ENCODE measurements at places on chromosomes 5 and 9.

GRCh38 chr9:117815948-117816347 lies 111.7 kb downstream of the TLR4 start:
- DNase-seq = no peak

- DNase-seq = no peak
Measured at GRCh38 chr5:62786099-62786498, 207.5 kb downstream of the LRRC70 start.

GRCh38 chr5:32098291-32098690 lies 75.8 kb downstream of the GOLPH3 start:
- no peak for DNase-seq

DNA sequence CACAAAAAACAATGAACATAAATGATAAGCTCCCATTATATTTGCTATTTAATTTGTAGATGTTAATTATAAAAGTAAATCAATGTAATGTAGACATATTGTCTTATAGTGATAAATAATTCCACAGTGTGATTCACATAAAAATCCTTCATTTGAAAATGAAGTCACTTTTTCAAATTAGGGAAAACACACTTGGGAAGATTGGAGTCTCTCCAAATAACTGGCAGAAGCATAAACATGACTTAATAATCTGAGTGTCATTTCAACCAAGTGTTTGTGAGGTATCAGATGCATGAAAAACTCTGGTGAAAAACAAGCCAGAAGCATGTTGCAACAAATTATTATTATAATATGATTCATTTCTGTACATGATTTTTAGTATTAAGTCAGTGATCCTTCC lies 102.2 kb downstream of the CETN3 start:
- DNase-seq = no peak

- DNase-seq = no peak
Measured at GRCh38 chr5:154767576-154767975, 12.4 kb downstream of the LARP1 start.

GRCh38 chr9:109469646-109470358 lies 28.3 kb downstream of the PTPN3 start:
- peak; percentile 28 for DNase-seq

DNA sequence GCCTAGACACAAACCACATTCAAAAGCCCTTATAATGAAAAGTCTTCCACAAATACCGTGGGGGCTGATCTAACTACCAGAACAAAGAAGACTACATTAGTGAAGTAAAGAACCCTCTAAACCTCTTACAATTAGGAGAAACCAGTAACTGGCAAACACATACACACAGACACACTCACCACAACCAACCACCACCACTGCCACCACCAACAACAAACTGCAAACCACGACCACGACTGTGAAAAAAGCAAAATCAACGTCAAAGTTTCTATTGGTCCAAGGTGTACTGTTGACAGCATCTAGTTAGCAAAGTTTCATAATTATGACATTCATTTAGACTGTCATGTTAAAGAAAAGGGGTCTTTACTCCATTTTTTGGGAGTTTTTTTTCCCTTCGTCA lies 2.7 kb downstream of the CDO1 start:
- DNase-seq = no peak

- no peak for DNase-seq
Measured at GRCh38 chr5:104023739-104024138, 461.1 kb upstream of the NUDT12 start.

- DNase-seq = no peak
Measured at GRCh38 chr9:99235926-99236634, 14.0 kb downstream of the SEC61B start.

DNA sequence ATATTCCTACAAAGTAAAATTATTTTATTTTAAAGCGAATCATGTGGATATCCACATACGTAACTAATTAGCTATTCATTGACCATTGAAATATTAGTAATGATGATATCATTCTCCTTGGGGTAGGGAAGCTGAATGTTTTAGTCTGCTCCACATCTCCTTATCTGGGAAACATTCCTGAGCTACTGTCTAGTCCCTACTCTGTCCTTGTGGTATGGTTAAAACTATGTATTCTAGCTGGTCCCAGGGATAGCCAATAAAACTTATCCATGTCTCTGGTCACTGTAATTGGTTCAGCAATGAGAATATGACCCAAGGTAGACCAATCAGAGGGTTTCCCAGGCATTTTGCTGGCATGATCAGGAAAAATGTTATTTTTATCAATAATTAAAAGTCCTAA lies 76.0 kb upstream of the DAP start:
- no peak for DNase-seq

DNA sequence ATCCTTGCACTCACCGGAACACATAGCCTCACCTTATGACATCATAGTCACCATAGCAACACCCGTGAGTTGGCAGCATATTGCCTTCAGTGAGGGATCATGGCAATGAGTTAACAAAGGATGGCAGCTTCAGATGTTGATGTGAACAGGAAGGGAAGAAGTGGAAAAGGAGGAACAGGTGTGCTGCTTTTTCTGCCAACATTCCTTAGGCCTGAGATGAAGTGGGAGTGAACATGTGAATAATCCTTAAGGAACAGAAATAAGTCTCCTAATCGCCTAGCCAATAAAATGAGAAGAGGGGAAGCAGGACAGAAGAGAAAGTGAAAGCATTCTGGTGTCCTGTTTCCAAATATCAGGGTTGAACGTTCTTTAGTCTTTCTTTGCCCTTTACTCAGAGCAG lies 360.0 kb downstream of the BRINP1 start:
- no peak for DNase-seq

GRCh38 chr9:132663117-132663516 lies 6.7 kb downstream of the DDX31 start:
- no peak for DNase-seq

DNA sequence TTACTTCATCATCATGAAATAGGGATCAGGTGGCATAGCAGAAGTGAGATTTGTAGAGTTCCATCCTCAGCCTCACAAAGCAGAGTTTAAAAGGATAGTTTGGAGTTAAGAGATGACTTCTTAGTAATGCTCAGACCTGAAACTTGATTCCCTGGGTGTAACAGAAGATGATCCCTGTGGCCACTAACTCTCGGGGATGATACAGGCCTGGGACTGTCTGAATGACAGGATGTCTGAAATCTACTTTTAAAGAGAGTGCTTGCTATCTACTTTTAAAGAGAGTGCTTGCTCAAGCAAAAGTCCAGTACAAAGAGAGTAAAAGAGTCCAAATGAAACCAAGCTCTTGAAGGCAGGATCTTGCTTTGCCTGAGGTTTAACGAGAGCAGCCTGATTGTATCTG lies 14.6 kb downstream of the ADAMTS16 start:
- DNase-seq = no peak

DNA sequence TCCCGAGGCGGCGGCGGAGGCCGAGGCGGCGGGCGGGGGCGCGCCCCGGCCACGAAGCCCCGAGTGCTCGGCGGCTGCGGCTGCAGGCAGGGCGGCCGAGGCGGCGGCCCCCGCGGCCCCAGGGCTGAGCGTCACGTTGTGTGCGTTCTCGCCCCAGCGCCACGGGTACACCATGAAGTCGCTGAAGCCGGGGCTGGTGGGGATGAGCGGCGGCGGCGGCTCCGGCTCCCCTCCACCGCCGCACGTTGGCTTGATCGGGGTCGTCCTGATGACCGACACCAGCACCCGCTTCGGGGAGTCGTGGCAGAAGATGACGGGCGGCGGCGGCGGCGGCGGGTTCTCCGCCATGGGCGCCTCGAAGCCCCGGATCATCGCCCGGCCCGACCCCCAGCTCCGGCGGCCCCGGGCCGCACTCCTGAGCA lies 498 bp downstream of the ZNF367 start:
- no peak for DNase-seq

DNA sequence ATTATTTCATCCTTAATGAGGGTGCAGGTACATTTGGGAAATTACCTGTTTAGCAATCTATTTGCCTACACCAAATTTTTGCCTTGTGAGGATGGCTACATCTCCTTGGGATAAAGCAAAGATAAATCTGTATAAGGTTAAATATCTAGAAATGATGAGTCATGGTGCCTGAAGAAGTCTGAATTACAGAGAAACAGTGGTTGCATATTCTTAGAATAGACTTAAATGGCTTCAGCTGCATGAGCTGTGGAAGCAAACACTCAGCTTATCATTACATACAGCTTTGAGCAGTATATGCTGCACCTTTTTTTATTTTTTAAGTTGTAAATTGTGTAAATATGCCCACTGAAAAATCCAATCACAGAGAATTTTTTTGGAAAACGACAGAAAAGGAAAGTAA lies 153.5 kb downstream of the RAPGEF6 start:
- no peak for DNase-seq

GRCh38 chr9:98644011-98644410 lies 64.7 kb downstream of the GABBR2 start:
- DNase-seq = no peak

DNA sequence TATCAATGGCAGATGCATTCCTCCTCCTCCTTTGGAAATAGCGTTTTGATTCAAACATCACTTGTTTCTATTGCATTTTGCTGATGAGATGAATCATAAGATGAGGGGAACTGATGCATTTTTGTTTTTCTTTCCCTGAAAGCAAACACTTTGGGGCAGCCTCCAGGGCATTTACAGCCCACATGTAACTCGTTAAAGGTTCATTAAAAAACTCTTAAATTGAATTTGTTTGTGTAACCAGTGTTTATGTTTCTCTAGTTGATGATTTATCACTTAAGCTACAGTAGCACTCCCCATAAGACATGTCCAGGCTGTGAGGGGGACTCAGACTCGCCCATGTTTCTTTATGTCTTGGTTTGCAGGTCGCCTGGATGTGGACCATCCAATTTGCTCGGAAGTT lies 246.1 kb upstream of the ANKH start:
- DNase-seq = no peak

- DNase-seq = no peak
Measured at GRCh38 chr5:102815540-102816332, 60.6 kb downstream of the PAM start.

DNA sequence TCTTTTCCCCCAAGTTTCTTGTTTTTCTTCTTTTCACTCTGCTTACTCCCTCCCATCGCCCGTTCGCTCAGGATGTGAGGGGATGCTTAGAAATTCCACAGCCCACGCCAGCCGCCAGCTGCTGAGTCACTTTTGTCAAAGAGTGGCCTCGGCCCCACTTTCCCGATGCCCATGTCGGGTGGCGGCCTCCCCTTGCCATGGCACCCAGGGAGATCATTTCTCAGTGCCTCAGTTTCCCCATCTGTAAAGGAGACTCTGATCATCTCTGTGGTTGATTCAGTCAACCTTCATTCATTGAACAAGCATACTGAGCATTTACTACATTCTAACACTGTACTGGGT lies 353 bp upstream of the PDGFRB start:
- no peak for DNase-seq

DNA sequence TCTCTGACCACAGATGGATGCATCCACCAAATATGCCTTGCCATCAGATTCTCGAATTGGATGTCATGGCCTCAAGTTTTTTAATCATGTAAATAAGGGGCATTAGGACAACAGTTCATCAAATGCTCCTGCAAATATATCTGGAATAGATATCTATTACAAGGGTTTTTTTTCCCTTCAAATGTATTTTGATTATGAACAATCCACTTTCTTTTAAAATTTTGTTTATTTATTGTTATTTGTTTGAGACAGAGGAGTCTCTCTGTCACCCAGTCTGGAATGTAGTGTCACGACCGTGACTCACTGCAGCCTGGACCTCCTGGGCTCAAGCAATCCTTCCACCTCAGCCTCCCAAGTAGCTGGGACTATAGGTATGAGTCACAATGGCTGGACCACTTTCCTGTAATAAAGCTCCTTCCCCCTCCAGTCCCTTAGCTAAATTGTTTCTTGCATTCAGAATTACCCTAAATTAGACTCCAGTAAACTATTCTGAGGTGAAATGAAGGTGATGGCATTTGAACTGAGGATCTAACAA lies 1412.1 kb downstream of the EFNA5 start:
- no peak for DNase-seq

- DNase-seq = no peak
Measured at GRCh38 chr5:145772466-145772865, 62.7 kb downstream of the PRELID2 start.

DNA sequence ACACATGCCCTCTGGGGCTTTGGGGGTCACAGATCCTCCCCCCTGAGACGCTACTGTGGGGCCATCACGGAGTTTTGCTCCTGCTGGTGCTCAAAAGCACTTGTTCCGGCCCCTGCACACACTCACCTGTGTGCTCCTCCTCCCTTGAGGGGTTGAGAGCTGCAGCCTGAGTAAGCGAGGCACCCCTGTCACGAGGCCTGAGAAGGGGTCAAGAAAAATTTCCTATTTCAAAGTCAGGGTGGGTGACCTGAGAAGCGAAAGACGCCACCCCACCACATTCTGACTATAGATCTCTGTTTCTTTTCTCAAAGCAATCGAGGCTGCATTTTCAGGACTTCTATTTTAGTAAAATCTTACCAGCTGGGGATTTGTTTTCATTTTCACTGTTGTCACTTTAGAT lies 138.5 kb downstream of the DCP2 start:
- no peak for DNase-seq

DNA sequence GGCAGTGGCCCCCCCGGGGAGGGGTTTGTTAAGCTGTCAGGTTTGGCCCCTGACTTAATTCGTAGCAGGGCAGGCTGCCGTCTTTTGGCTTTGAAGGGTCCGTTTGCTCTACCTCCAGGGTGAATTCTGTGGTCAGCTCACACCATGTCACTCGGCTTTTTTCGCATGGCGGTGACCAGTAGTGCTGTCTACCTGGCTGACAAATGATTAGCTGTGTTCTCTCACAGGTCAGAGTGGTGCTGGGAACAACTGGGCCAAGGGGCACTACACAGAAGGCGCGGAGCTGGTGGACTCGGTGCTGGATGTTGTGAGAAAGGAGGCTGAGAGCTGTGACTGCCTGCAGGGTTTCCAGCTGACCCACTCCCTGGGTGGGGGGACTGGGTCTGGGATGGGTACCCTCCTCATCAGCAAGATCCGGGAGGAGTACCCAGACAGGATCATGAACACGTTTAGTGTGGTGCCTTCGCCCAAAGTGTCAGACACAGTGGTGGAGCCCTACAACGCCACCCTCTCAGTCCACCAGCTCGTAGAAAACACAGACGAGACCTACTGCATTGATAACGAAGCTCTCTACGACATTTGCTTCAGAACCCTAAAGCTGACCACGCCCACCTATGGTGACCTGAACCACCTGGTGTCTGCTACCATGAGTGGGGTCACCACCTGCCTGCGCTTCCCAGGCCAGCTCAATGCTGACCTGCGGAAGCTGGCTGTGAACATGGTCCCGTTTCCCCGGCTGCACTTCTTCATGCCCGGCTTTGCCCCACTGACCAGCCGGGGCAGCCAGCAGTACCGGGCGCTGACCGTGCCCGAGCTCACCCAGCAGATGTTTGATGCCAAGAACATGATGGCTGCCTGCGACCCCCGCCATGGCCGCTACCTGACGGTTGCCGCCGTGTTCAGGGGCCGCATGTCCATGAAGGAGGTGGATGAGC lies 1.4 kb downstream of the TUBB4B start:
- DNase-seq = no peak

GRCh38 chr9:100355561-100355960 lies 2.8 kb upstream of the TEX10 start:
- peak; percentile 7 for DNase-seq

- DNase-seq = no peak
Measured at GRCh38 chr5:9483779-9484178, 62.1 kb downstream of the SEMA5A start.

- no peak for DNase-seq
Measured at GRCh38 chr5:25006734-25007133, 362.0 kb upstream of the CDH10 start.

- DNase-seq = no peak
Measured at GRCh38 chr5:65823845-65824445, 101.9 kb downstream of the NLN start.

GRCh38 chr9:130659699-130660248 lies 4.6 kb upstream of the PRDM12 start:
- DNase-seq = no peak
